ENCODE measurements at places on chromosomes 1 and 21. TPM values are rescaled to one million over a fixed set of nuclear protein-coding genes. Genes with fewer than 3 reads are reported as not detected.

- no peaks in the 10 kb centered on the region for H3K27me3 ChIP-seq
- no peak overlapping the region for H3K4me3 ChIP-seq
- no peaks in the 10 kb centered on the region for H3K36me3 ChIP-seq
- no peak overlapping the region for H3K27ac ChIP-seq
These were observed 4.1 kb upstream of the NBL1 start for GRCh38 chr1:19639999-19640362.

ZFP69B gene
- 3.8 TPM for total RNA-seq

CD48 gene
- total RNA-seq, result not detected

DNA sequence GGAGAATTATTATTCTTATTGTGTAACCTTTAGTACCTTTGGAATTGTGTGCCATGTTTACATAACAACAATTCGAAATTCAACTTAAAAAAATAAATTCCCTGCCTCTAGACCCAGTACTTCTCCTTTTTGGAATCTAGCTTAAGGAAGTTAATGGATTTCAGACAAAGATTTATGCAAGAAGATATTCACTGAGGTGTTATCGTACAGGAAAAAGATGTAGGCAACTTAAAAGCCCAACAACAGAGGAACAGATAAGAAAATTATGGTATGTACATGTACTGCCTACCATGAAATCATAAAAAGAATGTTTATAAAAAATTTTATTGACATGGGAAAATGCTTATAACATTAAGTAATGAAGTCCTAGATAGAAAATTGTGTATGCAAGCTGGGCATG lies 18.2 kb upstream of the STMN1 start:
- no peak overlapping the region for H3K27ac ChIP-seq
- DNase-seq, result no peak
- H3K4me3 ChIP-seq, result no peak overlapping the region

DNA sequence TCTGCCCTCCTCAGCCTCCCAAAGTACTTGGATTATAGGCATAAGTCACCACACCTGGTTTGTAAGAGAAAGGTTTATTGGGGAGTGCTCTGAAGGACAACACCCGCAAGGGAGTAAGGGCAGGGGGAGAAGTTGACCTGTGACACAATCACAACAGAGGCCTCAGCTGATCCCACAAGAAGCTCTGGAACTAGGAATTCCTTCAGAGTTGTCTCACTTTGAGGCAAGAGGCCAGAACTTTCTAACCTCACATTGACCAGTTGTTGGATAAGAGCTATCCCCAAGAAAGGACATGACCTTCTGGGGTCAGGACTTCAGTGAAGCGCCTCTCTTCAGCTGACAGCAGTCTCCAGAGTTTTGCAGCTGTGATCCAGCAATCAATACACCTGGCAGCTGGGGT lies 27.4 kb upstream of the RC3H1 start:
- no peaks in the 10 kb centered on the region for H3K27me3 ChIP-seq
- DNase-seq, result no peak
- H3K4me1 ChIP-seq, result no peaks in the 10 kb centered on the region
- H3K4me3 ChIP-seq, result no peak overlapping the region

DNA sequence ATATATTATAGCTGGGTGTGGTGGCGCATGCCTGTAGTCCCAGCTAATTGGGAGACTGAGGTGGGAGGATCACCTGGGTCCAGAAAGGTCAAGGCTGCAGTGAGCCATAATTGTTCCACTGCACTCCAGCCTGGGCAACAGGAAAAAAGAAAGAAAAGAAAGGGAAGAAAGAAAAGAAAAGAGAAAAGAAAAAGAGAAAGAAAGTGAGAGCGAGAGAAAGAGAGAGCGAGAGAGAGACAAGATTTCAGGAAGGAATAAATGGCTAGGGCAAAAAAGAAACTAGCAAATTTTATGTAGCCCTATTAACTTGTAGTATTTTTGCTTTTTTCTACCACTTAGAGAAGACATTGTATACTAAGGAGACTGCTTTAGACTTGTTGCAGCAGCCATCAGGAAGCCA lies 6.2 kb downstream of the NRAS start:
- peaks cover 65% of the 10 kb centered on the region for H3K36me3 ChIP-seq
- no peaks in the 10 kb centered on the region for H3K27me3 ChIP-seq
- H3K27ac ChIP-seq, result no peak overlapping the region

DNA sequence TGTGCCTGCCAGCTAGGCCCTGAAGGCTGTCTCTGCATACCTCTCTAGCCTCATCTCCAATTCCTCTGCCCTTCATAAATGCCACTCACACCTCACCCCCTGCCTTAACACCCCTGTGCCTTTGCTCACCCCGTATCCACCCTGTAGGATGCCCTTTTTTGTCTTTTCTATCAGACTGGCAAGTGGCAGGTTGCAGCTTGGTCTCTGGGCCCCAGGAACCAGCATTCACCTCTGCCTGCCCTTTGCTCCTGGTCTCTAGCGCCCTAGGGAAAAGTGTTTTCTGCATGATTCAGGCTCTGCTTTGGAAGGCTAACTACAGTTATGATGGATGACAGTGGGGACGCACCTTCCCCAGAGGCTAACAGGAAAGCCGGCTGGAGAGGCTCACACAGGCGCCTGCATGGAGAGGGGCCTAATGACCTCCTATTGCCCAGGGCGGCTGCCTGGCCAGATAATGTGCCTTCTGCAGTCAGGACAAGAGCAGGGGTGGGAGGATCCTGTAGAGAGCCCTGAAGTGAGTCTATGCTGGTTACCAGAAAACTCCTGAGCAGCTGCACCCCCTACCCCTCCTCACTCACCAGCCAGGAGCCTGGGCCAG lies 11.2 kb downstream of the KANK4 start:
- no peaks in the 10 kb centered on the region for H3K27me3 ChIP-seq
- H3K4me3 ChIP-seq, result no peak overlapping the region
- no peak for DNase-seq
- no peaks in the 10 kb centered on the region for H3K4me1 ChIP-seq
